ENCODE measurements at places on chromosomes 16 and 17.

- DNase-seq: no peak
Measured at GRCh38 chr17:38590988-38591758, 14.6 kb downstream of the SRCIN1 start.

GRCh38 chr17:20009052-20009301 is 182 bp upstream of the SPECC1 start:
- DNase-seq: no peak

GRCh38 chr16:73189136-73189535 is 141.2 kb upstream of the ZFHX3 start:
- DNase-seq: no peak

GRCh38 chr16:83946781-83947566 is 6.1 kb upstream of the OSGIN1 start:
- no peak for DNase-seq

- DNase-seq: no peak
Measured at GRCh38 chr17:68315930-68316329, 24.6 kb downstream of the ARSG start.

- DNase-seq: no peak
Measured at GRCh38 chr17:27893841-27894503, 807 bp upstream of the LYRM9 start.

DNA sequence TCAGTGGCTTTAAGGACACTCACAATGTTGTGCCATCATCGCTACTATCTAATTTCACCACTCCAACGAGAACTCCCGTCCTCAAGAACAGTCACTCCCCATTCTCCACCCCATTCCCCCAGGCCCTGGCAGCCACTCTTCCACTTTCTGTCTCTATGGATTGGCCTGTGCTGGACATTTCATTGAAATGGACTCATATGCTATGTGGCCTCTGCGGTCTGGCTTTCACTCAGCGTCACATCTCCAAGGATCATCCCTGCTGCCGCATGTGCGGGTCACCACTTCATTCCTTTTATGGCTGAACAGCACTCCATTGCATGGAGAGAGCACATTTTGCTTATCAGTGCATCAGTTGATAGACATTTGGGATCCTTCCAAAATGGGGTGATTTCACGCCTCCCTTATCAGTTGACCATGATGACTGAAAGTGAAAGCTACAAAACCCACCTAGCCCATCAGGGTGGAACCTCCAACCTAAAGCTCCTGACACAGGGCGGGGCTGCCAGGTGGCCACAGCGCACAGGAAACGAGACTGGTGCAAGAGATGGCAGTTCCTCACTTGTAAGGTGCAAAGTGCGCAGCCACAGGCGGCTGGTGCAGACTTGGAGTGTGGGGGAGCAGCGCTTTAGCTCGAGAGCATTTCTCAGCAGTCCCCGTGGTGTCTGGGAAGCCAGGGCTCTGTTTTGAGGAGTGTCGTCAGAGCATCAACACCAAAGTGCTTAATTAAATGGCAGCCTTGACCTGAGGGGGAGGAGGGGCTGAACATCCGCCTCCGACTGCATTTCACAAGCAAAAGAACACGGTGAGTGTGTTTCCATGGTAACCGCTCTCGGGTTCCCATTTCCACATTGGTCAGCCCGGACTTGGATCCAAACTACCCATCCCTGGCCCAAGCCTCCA is 23.8 kb downstream of the COTL1 start:
- no peak for DNase-seq

GRCh38 chr16:17538927-17539326 is 68.2 kb upstream of the XYLT1 start:
- no peak for DNase-seq

DNA sequence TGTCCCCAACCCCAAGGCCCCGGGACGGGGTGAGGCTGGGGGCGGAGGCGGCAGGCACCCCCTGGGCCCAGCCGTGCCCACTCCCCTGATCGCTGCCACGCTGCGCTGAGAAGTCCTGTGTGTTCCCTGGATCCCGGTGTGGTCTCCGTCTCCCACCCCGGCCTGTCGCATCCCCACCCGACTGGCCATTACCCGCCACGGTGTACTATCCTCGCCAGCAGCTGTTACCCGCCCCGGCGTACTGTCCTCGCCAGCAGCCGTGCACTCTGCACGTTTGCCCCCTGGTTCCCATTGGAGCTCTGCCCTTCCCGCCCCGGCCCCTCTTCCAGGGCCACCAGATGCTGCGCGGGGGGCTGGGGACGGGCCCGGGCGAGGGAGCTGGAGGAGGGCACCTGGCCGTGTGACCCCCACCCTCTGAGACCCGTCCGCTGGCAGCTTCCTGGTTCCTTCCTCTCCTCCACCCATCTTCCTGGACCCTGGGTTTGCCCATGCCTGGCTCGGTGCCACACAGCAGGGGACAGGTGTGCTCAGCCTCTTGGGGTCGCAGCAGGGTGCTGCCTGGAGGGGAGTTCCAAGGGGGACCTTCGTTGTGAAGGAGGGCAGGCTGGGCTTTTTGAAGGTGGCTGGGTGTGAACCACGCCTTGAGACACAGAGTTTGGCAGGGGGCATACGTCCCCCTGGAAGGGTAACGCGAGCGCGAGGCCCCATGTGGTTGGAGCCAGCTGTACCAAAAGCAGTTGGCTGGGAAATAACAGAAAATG is 19.7 kb downstream of the BAHCC1 start:
- DNase-seq: no peak

DNA sequence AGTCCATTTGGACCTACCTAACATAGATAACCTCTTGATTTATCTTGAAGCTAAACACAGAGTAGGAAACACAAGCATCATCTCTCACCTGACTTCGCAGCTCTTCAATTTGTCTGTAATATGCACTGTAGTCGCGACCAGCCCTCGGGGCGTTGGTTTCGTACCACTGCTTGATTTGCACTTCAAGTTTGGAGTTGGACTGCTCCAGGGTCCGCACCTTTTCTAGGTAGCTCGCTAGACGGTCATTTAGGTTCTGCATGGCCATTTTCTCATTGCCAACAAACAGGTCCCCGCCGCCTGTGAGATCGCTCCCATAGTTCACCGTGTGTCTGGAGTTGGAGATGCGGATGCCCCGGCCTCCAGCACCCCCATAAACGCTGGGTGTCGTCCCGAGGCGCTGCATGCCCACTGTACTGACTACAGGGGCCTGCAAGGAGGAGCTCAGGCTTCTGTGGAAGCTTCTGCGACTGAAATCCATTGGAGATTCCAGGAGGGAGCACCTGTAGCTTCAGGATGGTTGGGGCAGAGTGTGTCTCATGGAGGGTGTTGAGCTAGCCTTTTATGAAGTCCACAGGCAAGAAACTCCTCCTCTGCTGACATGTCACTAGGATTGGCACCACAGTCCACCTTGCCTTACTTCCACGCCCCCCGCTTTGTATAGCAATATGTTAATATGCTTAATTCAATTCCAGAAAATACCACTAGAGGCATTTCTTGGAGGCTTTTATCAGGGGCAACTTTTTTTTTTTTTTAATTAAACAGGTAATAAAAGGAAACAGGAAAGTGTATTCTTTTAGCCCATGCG is at the start of gene KRT20:
Gene KRT20, minus strand, starts transcription at position 535 of the 805 bp plus-strand sequence. Its CDS starts 57 bp downstream, at position 478.
- DNase-seq: no peak

DNA sequence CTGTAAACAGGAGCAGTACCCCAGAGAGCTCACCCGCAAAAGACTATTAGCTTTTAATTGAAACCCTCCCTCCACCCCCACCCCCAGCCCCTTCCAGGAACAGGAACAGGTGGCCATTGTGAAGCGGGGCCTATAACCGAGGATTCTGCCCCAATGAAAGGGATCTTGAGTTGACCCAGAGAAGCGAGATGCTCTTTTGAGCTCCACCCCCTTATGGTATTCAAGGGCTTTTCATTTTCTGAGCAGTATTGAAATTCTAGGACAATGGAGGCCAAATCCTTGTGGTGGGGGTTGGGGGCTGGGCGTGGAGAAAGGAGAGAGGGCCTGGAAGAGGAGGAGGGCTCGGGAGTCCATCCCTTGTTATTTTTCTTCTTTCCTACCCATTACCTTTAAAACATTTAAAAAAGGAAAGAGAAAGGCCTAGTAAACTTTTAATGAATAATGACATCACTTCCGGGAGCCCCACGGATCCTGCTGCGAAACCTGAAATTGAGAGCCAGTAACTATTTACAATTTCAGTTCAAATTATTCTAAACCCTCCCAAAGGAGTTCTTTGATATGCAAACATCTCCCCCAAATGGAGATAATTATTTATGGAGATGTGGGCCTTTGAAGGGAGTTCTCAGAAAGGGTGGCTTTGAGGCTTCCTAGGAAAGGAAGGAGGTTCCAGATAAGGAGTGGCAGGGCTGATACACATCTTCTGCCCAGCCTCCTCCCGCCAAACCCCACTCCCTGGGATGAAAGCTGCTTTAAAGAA is 30.5 kb downstream of the HS3ST3B1 start:
- DNase-seq: no peak

DNA sequence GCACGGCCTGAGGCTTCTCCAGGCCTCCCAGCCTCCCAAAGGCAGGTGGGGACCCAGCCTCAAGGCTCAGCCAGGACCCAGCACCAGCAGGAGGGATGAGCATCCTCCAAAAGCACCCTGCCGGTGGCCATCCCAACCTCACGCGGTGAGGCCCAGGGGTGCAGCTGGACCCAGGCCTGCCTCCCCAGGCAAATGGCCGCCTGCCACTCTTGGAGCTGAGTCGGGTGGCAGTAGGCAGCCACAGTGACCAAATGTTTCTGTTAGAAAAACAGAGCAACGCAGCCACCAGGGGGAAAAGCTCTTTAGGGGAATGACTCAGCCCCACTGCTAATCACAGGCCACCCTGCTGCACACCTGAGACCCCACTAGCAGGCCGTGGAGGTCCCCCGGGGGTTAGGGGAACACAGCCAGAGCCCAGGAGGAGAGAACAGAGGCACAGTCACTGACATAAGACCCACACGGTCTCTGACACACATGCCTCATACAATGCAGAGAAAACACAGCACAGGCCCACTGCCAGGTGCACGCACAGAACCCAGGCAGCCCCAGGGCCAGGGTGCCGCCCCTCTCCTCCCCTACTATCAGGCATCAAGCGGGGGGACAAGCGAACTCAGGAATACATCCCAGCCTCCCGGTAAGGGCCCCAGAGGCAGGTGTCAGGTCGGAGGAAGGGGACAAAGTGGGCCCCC is 12.4 kb downstream of the BCAR1 start:
- no peak for DNase-seq

DNA sequence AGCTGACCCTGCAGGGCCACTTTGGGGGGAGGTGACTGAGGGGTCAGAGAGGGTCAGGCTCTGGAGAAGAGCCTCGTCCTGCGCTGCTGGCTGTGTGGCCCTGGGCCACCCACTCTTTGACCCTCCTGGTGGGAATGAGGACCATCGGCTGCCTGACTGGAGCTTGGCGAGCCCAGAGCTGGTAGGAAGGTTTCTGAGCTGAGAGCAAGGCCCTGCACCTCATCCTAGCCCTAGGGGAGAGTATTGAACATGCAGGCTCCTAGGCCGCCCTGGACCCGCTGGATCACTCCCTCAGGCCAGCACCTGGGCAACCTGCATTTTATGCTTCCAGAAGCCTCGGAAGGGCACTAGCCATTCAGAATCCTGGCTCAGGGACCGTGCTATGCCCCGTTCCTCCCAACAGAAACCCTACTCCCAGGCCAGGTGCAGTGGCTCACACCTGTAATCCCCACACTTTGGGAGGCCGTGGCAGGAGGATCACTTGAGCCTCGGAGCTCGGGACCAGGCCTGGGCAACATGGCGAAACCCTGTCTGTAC is 14.5 kb downstream of the MAP2K3 start:
- DNase-seq: no peak

GRCh38 chr17:3535253-3535995 is 22.2 kb downstream of the TRPV3 start:
- no peak for DNase-seq

- no peak for DNase-seq
Measured at GRCh38 chr17:18258356-18259038, at the start of gene FLII. TSS of gene FLII (minus strand) at chr17:18258738. CDS start at chr17:18258690, 48 bp downstream.

- DNase-seq: no peak
Measured at GRCh38 chr16:27798241-27798640, 248.3 kb downstream of the KATNIP start.

DNA sequence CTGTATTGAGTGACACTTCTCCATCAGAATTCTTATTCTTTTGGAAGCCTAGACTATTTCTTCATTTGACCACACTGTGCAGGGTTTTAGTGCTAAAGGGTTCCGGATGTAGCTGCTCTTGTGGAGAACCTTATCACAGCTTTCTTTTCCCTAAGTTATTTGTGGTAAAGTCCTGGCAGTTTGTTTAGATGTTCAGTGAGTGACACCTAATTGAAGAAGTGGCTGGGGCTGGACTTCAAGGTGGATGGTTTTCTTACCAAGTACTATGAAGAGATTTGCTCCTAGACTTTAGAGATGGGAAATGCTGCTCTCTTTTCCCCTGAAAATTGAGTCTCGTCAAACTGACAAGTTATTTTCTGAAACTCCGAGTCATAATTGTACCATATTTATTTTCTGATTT is 144.0 kb upstream of the TBX2 start:
- DNase-seq: no peak

- DNase-seq: no peak
Measured at GRCh38 chr16:74201576-74201975, 95.0 kb upstream of the PSMD7 start.

DNA sequence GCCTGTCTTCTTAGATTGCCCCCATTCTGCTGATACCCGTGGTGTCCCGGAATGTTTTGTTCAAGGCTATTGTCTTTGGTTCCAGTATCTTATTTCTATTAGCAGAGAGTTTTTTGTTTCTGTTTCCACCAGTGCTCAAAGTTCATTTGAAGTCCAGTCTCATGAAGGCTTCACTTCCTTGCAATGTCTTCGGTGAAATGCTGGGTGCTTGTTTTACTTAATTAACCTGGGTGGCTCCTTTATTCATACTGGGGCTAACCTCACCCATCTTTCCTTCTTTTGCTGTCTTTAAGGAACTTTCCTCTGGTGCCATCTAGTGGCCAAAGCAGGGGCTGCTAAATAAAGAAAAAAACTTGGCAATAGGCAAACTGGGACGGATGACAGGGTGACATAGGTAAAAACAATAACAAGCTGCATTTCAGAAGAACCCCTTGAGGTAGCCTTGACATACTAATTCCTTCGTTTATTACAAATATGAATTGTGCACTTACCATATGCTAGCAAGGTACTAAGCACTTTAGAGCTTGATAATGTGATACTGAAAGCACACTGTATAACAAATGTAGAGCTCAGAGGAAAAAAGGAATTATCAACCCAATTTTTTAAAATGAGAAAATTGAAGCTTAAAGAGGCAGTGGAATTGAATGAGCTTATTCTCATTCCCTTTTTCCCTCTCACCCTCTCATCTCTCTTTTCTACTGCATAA is 2.8 kb upstream of the SMIM36 start:
- no peak for DNase-seq

GRCh38 chr16:9597967-9598730 is 506.7 kb downstream of the HAPSTR1 start:
- DNase-seq: no peak

DNA sequence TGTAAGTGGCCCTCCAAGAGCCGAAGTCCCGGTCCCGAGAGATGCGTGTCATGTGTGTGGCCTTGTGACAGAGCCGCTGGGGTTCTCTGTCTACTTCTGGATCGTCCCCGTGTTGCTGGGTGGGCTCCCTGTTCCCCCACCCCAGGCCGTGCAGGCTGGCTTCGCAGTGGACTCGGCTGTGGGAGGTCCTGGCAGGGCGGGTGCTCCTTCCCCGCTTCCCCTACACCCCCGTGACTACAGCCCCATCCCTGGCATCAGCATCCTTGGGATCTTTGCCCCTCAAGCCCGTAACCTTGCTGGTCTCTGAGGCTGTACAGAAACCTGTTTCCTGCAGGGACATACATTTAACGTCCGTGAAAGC is 136.3 kb downstream of the BANP start:
- DNase-seq: no peak

- no peak for DNase-seq
Measured at GRCh38 chr16:78494674-78495073, 395.2 kb downstream of the WWOX start.
